ENCODE measurements at places on chromosomes 5 and 9.

DNA sequence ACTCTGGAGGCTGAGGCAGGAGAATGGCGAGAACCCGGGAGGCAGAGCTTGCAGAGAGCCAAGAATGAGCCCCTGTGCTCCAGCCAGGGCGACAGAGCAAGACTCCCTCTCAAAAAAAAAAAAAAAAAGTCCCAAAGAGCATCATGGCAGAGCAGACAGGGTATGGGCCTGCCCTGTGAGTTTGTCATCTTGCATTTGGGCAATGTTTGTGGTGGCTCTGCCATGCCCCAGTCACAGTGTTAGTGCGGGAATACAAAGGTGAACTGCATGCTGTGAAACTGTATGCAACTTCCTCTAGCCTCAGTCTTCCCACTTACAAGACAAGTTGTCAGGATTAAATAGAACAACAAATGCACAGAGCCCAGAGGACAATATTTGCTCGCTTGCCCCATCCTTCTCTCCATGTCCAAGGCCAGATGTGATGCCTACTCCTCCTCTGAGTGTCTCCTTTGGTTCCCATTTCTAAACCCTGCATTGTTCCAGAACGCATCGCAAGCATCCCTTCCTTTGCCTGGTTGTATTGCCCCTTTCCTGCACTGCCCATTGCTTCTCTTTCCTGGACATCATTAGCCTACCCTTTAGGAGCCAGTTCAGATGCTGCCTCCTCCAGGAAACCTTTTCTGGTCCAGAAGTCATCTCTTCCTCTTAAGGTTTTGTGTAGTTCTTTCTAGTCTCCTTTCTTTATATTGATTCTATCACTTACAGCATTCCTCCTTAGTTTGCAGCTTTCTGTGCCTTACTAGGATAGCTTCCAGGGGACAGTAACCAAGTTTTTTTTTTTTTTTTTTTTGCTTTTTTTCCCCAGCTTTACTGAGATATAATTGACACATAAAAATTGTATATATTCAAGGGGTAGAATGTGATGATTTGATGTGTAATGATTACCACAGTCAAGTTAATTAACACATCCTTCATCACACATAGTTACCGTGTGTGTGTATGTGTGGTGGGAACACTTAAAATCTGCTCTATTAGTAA is 69.0 kb upstream of the TNFAIP8 start:
- no peak for DNase-seq

DNA sequence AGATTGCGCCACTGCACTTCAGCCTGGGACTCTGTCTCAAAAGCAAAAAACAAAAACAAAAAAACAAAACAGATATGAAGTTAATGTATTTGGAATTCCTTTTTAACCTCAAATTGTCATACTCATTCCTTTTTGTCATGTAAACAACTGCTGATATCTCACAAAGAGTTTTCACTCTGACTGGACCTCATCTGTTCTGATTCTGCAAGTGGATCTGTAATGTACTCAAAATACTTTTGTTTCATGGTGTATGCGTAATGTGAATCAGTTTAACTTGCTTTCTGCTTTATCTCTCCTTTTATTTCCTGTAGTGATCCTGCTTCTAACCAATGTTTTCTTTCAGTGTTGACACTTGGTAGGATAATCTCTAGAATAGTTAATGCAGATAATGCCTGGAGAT is 106.7 kb downstream of the FOCAD start:
- no peak for DNase-seq

- no peak for DNase-seq
These were observed 22.1 kb upstream of the FRMD3 start for GRCh38 chr9:83560169-83560826.

- no peak for DNase-seq
These were observed 1.7 kb downstream of the FST start for GRCh38 chr5:53481887-53482716.

DNA sequence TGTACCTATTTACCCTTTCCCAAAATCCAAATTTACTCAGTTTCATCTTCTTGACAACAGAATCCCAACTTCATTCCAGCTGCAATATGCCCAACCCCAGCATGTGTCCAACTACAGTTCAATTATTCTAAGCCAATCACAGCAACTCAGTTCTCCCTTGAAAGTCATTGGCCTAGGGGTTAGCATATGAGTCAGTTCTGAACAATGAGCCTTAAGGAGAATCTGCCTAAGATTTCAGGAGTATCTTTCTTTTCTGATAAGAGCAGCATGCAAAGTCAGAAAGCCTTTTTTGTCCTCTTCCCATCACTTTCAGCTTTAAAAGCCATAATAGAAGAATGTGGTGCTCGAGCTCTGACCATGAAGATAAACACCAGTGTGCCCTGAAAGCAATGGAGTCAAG is 44.4 kb upstream of the RASGRF2 start:
- DNase-seq = no peak

DNA sequence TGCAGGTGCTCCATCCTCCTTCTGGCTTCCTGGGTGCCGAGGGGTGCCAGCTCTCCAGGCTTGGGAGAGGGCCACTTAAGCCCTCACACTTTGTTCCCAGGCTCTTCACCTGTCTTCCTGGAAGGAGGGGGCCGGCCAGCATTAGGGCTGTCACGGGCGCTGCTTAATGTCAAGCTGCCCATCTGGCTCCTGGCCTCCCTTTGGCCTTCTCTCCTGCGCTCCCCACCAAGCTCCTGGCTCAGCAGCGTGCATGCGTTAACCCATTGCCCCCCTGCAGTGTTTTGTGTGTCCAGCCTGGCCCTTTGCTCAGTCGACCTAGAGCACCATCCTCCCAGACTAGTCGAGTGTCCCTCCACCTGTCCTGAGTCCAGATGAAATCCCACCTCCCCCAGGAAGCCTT is 21.3 kb downstream of the NTNG2 start:
- no peak for DNase-seq

DNA sequence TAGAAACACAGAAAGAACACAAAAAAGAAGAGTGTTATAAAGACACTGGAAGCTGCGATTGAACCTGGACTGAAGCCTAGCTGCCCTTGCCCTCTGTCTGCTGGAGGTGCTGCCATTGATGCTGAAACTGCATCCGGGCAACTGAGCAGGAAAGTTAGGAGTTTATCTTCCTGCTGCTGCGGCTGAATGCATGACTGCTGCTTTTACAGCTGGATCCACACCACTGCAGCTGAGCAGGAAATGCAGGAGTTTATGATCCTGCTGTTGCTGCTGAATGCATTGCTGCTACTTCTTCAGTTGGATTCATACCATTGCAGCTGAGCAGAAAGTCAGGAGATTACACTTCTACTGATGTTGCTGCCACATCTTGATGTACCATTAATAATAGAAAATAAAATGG is 21.8 kb upstream of the JAKMIP2 start:
- DNase-seq = no peak

- no peak for DNase-seq
These were observed 303.9 kb downstream of the TRIM32 start for GRCh38 chr9:116991051-116991450.
